ENCODE measurements at places on chromosomes 4 and X.
A peak's percentile ranks its signal among the peaks of the same experiment; 100 is the strongest.

- DNase-seq = no peak
These were observed 32.6 kb downstream of the DCK start for GRCh38 chr4:71026086-71026485.

GRCh38 chr4:156949373-156949814, 22.2 kb downstream of the PDGFC start:
- no peak for DNase-seq

- DNase-seq = no peak
These were observed 234.6 kb downstream of the SLC7A11 start for GRCh38 chr4:138007572-138007971.

GRCh38 chr4:102500696-102501446, at the start of gene NFKB1:
NFKB1 (plus strand) TSS chr4:102501359; CDS start chr4:102525519, 24,160 bp downstream.
- peak; percentile 53 for DNase-seq

DNA sequence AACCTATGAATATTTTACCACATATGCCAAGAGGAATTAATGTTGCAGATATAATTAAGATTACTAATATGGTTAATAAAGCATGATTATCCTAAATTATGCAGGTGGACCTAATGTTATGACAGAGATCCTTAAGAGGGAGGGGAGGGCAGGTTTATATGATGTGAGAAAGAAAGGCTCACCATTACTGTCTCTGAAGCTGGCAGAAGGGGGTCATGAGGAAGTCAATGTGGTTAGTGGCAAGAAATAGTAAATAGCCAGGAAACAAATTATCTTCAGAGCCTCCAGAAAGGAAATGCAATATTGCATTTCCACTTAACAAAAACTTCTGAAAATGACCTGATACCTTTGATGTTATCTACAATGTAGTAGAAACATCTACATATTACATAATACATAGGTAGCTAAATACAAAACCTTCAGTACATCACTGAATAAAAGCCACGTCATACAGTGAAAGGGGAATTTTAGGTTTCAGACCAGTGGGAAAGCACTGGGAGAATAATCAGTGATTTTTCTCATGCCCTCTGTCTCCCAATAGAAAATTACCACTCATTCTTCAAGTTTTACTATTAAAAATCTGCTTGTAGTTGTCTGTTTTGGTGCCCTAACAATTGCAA, 609.2 kb downstream of the SPOCK3 start:
- no peak for DNase-seq

GRCh38 chr4:89022426-89023128, 34.4 kb downstream of the FAM13A start:
- no peak for DNase-seq

DNA sequence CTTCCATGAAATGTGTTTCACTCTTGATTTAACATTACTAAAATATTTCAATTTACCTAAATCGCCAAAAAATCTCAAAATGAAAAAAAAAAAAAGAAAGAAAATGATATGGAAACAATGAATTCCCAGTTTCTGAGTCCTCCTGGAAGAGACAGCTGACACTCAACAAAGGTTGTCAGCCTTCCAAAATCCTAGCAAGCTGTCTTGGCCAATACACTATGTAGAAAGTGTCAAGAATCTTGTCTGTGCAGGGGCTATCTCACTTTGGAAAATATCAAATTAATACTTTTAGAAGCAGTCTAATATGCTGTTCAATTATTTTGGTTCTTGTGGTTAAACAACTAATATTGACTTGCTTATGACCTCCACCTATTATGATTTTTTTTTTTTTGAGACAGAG, 8.7 kb downstream of the DKK2 start:
- DNase-seq = no peak

DNA sequence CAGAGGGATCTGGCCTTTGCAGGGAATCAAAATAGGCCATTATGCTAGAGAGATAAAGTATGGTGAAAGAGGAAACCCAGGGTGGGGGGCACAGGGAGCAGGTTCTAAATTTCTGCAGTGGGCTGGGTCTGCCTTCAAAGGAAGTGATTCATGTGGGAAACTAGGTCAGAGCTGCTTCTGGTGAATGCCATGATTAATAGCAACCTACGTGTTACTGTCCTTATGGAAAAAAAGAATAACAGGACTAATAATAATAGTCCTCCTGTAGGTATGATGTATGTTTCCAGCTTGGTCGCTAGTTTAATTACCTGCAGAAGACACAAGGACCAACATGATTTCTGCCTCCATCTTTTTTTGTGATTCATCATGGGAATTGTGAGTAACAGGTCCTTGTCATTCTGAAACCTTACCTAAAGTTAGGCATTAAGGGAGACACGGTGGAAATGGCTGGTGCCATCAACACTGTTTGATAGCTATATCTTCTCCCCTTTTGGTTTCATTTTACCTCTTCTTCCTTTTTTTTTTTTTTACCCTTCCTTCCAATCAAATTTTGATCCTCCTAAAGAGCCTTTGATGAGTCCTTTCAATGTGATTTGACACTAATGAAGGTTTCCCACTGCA, 180.4 kb downstream of the CPEB2 start:
- DNase-seq = no peak

DNA sequence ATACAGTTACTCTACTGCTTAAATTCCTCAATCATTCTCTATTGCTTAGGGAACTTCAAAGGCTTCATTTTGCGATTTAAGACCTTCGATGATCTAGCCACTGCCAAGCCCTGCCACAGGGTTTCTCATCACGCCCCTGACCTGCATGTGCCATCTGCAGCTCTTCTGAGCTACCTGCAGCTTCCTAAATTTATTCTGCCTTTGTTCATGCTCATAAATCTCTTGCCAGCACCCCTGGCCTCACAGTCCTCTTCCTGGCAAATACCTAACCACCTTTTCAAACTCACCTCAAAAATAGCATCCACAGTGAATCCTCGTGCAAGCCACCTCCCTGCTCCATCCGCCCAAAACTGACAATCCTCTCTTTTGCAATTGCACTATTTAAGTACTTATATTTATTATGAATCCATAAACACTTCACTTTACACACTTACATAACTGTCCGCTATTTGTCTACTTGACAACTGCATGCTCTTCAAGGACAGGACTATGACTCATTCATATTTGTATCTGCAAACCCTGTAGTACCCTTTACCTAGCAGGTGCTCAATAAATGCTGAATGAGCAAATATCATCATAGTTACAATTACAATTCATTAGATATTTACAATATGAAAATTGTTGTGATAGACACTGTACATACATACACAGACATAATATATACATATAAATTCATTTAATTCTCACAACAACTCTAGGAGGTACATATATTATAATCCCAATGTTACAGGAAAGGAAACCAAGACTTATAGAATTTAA, 280.0 kb upstream of the RASGEF1B start:
- no peak for DNase-seq

- DNase-seq = no peak
These were observed 34.0 kb downstream of the UTP14A start for GRCh38 chrX:129939986-129940385.

Measured in stimulated activated effector memory CD8-positive, alpha-beta T cell treated with anti-CD3 and anti-CD28 coated beads, Interleukin-12 subunit alpha, Interleukin-12 subunit beta, amount 100 ng/mL, for 72 hours (primary cell).